ENCODE measurements at places on chromosomes 7 and 10.
A peak's percentile ranks its signal among the peaks of the same experiment; 100 is the strongest.

DNA sequence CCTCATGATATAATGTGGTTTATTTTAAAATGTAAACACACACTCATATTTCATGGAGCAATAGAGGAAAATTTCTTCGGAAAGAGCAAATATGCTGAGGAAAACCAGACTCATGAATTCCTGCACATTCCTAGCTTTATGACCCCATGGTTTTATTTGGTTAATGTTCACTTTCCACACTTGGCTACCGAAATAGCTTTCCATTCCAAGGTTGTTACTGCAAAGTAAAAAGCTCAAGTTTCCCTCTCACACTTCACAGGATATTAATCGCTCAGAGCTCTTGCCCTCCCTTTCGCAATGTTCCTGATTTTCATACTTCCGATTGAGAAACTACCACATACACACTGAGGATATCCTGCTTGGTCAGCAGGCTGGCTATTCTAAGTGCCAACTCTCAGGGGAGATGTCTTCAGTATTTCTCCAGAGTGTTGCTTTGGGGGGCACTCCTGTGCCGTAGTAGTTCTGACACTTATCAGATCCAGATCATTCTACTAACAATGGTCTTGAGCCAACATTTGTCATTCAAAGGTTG, 77.5 kb upstream of the STEAP1B start:
- no peak for DNase-seq

DNA sequence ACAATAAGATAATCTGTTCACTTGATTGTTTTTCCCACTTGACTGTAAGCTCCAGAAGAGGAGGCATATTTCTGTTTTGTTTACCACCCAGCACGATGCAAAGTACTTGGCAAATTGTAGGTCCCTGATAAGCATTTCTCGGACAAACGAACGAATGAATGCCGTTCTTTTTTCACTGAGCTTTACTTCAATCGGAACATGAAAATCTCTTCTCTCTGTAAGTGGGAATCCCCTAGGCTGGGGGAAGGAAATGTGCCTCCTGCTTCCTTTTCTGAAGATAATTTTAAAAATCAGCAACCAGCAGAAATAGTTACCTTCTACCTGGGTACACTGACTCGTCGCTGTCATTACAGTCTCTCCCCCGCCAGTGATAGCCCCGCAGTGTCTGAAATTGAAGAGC, 102.9 kb downstream of the AOAH start:
- DNase-seq, result no peak

DNA sequence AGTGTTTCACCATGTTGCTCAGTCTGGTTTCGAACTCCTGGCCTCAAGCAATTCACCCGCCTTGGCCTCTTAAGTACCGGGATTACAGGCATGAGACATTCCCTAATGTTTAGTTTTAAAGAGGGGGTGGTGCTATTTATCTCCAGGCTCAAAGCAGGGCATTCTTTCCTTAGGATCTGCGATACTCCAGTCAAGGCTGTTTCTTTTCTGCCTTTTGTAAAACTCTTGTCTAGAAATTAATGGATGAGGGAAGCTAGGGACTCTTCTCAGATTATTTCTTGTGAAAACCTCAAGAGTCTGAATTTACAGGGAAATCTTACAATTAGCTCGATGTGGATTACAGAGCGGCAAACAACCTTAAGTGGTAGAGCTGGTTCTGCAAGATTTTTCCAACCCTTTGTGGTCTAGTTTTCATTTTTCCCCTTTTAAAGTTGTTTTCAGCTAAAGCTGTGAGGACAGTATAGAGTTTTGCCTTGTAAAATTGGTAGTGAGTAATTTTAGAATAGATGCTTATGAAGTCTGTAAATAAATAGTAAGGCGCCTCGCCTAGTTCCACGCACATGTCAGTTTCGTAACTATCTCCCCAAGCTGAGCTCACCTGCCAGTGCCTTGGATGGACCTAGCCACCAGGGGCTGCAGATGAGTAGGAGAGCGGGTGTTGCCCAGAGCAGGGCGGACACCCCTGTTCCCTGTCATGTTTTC, 53.1 kb downstream of the CUX1 start:
- DNase-seq, result peak; percentile 38

GRCh38 chr7:1197997-1198625, 34.6 kb upstream of the UNCX start:
- no peak for DNase-seq

- no peak for DNase-seq
Measured at GRCh38 chr7:121202125-121202524, 126.7 kb upstream of the WNT16 start.
